HT1080 (cell line): ENCODE measurements at places on chromosomes 5 and 9.

GRCh38 chr5:152527358-152528052 lies 122.4 kb upstream of the NMUR2 start:
- no peak for DNase-seq

DNA sequence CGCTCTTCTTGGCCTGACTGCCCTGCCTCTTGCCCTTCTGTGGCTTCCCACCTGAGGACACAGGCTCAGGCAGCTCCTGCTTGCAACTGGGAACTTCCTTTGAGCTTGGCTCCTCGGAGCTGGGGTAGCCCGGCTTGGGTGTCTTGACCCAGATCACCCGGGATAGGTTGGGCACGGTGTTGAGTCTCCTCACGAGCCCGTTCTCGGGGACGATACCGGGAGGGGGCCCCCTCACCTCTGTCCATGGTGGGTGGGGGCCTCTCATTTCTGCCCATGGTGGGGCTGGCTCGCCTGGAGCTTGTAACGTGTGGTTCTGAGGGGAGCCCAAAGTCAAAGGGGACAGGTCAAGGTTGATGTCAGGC lies 7.8 kb upstream of the DDX41 start:
- DNase-seq = no peak

DNA sequence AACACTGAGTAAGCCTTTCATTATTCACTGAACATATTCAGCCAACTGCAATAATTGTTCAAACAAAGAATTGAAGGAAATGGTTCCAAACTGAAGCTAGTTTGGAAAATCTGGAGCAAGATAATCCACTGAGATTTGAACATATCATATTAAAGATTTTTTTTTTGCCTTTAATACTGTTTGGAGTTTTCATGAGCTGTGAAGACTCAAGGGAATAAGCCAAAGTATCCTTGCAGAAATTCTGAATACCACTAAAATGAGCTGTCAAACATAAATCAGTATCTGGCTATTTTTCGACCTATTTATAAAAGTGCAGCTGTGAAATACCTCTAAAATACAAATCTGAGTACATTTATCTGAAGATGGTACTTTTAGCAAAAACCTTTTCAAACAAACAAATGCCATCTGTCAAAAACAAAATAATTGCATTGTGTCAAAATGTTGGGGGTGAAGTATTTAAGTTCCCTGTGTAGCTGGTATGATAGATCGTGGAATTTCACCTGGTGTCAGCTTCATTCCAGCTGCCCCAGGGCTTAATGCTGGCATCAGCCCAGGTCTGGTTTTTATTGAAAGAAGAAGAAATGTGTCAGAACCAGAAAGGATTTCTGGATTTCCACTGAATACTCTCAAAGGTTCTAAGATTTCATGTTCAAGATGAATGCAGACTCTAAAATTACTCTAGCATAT lies 149.0 kb upstream of the GRAMD2B start:
- DNase-seq = no peak

- DNase-seq = no peak
Observed at GRCh38 chr5:1779021-1779680, 20.5 kb downstream of the MRPL36 start.

DNA sequence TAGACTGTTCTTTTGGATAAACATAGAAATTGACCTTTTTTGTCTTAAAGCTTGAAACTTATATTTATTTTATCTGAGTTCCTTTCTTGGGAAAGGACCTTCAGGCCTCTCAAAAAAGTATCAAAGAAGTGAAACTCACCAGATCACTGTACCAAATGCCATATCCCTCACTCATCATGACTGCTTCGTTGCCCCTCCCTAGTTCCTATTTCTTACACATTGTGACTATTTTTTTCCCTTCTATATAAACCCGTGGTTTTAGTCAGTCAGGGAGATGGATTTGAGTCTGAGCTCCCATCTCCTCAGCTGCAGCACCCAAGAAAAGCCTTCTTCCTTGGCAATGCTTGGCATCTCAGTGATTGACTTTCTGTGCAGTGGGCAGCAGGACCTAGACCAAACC lies 129.4 kb downstream of the LPAR1 start:
- peak; percentile 7 for DNase-seq

- DNase-seq = no peak
Observed at GRCh38 chr5:136104306-136104965, 28.2 kb upstream of the SMAD5 start.

GRCh38 chr9:16753256-16753655 lies 117.2 kb downstream of the BNC2 start:
- no peak for DNase-seq

DNA sequence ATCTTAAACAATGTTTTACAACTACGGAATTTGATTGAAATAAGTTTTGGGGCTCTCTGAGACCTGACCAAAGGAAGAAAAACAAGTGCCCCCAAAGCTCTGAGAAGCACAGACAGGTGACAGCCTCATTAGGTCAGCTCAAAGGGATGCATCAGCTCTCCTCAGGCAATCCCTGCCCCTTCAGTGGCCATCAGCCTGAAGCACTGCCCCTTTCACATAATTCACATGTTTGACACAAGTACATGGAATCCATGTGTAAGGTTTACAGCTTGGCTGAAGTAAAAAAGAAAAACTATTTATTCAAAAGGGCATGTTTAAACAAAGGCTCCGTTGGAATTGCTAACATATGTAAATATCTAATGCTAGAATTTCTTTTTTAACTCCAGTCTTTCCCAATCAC lies 56.3 kb downstream of the TSSK1B start:
- DNase-seq = no peak

DNA sequence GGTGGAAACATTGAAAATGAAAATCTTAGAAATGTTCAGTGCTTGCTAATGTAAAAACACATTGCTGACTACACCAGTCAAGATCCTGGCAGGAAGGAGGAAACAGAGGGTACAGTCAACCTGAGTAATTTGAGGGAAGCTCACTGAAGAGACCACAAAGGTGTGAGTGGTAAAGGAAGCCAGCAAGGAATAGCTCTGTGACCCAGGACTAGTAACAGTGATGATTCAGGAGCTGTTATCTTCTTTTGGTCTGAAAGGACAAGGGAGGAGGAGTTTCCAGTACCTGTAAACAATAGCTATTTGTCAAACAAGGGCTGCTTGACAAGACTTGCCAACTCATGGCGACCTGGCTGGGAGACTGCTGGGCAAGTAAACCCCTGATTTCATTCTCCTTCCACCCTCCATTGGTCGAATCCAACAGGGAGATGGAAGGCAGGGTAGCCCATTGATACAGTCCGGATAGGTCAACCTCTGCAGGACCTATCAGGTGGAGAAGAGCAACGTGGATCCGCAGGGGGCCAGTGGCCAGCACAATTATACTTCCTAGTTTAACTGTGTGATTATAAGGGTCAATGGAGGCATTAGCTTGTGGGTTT lies 68.1 kb downstream of the MAMDC2 start:
- DNase-seq = peak; percentile 89

DNA sequence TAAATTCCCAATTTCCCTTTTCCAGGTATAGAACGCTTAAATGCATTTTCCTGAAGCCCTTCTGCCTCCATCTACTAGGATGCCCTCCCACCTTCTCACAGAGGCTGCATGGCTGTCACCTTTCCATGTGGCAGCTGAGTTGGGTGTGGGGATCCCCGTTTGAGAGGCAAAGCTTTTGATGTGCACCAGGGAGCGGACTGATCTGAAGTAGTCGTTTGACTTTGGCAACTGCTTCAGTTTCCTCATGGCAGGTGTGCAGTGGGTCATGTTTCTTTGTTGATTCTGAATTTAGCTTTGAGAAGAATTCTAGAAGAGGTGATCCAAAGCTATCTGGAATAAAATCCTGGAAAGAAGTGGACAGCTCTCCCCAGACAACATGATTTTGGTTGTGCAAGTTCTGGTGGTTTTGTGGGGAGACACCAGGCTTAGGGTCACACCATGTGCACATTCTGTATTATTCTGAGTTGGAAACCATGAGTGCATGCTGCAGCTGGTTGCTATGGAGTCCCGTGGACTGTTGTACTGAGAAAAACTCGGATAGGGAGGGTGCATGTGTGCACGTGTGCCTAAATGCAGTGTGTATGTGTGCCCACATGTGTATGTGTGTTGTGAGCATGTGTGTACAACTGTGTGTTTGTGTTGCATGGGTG lies 63.5 kb downstream of the GADD45G start:
- no peak for DNase-seq

GRCh38 chr9:109108318-109108717 lies 11.4 kb downstream of the TMEM245 start:
- DNase-seq = peak; percentile 69

- peak; percentile 100 for DNase-seq
Observed at GRCh38 chr5:9149988-9150387, 395.9 kb downstream of the SEMA5A start.
